Activated CD4-positive, alpha-beta T cell treated with anti-CD3 and anti-CD28 coated beads, Interleukin-2, amount 10 ng/mL, durations not matched to agents 7 days and 5 days (primary cell): ENCODE measurements at places on chromosomes 4 and X. TPM values are rescaled to one million over a fixed set of nuclear protein-coding genes. Genes with fewer than 3 reads are reported as not detected.
A peak's percentile ranks its signal among the peaks of the same experiment; 100 is the strongest.

Gene MAGEC3
- not detected for total RNA-seq

Gene MAP3K15
- total RNA-seq = 0.23 TPM

Gene RHOXF2B
- not detected for total RNA-seq

Gene MAGEH1
- total RNA-seq = 18.7 TPM

GRCh38 chr4:60042941-60043340 is 1157.2 kb upstream of the ADGRL3 start:
- H3K36me3 ChIP-seq = no peaks in the 10 kb centered on the region
- no peaks in the 10 kb centered on the region for H3K27me3 ChIP-seq
- H3K4me3 ChIP-seq = no peak overlapping the region

DNA sequence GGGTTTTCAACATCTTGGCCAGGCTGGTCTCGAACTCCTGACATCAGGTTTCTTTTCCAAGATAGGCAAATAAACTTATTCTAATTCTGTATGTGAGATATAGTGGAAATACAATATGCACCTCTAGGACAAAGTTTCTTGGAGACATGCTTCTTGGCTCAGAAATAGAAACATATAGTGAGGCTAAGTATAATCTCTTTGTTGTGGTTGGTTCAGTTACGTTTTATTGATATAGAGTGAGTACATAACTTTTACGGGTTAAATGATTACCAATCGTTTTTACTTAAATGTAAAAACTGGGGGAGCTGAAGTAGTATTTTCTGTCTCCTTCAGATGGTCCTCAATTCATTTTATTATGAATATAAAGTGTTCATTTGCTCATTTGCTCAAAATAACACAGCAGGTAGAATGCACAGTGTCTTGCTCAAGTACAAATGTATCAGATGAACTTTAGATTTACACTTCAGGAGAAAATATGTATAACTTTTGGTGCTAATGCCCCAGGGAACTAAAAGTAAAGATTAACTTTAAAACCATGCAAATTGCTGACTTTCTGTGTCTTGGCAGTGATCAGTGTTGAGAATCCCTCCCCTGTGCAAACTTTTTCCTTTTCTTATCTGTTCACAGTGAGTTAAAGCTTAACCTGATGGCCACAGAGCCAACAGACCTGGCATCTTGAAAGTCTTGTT is 77.6 kb downstream of the AFF1 start:
- peak overlapping the region; percentile 60 for H3K27ac ChIP-seq
- no peak for DNase-seq

DNA sequence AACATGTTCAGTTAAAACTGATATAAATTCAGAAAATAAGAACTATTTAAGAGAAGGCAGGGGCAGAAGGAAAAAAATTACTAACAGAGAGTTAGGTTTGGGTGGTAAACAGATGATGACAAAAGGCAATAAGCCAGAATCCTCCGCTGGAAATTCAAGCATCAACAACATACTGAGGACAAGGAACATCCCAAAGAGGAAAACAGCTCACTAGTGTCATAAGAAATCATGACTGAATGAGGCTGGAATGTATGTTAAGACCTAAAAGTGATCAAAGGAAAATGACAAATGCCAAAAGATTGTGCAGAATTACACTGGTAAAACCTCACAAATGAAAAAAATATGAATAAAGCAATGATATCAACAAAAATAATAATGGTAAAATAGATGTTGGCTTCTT is 88.4 kb downstream of the WDFY3 start:
- H3K4me3 ChIP-seq = no peak overlapping the region
- H3K27ac ChIP-seq = no peak overlapping the region
- DNase-seq = no peak
- no peaks in the 10 kb centered on the region for H3K36me3 ChIP-seq
- no peaks in the 10 kb centered on the region for H3K4me1 ChIP-seq
- no peaks in the 10 kb centered on the region for H3K27me3 ChIP-seq

GRCh38 chr4:11475871-11476270 is 47.2 kb upstream of the HS3ST1 start:
- H3K4me3 ChIP-seq = no peak overlapping the region
- H3K36me3 ChIP-seq = peaks cover 10% of the 10 kb centered on the region
- peaks cover 19% of the 10 kb centered on the region for H3K4me1 ChIP-seq
- H3K27ac ChIP-seq = no peak overlapping the region
- DNase-seq = no peak

DNA sequence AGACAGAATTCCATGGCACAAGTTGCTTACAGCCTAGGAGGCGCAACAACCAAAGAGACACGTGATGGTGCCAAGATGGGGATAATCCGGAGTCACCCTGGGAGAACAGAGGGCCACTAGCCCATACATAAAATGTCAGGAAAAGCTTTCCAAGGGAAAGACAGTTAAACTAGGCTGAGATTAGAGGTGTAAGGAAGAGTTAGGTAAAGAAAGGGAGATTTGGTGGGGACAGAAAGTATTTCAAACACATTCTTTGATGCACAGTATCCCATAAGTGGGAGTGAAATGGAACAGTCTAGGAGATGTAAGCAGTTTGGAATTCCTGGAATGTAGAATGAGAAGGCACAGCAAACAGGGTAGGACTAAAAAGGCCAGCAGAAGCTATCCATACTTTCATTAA is 860.9 kb upstream of the LCORL start:
- H3K36me3 ChIP-seq = no peaks in the 10 kb centered on the region
- H3K27ac ChIP-seq = no peak overlapping the region
- no peaks in the 10 kb centered on the region for H3K4me1 ChIP-seq
- H3K27me3 ChIP-seq = no peaks in the 10 kb centered on the region
- DNase-seq = no peak
- H3K4me3 ChIP-seq = no peak overlapping the region

- no peaks in the 10 kb centered on the region for H3K36me3 ChIP-seq
- H3K27ac ChIP-seq = no peak overlapping the region
- no peak overlapping the region for H3K4me3 ChIP-seq
- H3K4me1 ChIP-seq = no peaks in the 10 kb centered on the region
- H3K27me3 ChIP-seq = no peaks in the 10 kb centered on the region
- no peak for DNase-seq
Observed at GRCh38 chrX:149152941-149153340, 352.2 kb downstream of the IDS start.

DNA sequence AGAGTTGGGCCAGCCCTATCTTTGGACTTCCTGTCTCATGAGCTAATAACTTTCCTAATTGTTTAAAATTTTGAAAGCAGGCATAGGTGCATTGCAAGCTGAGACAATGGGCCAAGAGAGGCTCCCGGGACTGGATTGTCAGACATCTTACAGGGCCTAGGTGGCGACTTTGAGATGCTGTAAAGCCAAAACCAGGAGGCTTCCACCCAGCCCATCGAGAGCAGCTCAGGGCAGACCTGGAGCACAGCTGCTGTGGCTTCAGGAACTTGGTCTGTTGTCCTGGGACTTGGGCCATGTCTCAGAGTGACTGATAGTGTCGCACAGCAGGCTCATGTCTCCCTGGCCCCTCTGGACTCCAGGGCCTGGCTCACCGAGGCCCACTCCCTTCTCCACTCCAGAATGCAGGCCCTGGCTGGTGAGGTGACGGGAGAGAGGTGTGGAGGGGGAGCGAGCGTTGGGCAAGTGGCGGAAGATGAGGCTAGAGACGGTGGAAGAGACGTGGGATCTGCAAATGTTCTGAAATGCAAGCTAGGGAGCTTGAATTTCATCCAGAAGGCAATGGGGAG is 24.1 kb upstream of the MTM1 start:
- H3K27ac ChIP-seq = no peak overlapping the region
- no peaks in the 10 kb centered on the region for H3K36me3 ChIP-seq
- H3K27me3 ChIP-seq = no peaks in the 10 kb centered on the region
- peak; percentile 21 for DNase-seq
- no peak overlapping the region for H3K4me3 ChIP-seq

DNA sequence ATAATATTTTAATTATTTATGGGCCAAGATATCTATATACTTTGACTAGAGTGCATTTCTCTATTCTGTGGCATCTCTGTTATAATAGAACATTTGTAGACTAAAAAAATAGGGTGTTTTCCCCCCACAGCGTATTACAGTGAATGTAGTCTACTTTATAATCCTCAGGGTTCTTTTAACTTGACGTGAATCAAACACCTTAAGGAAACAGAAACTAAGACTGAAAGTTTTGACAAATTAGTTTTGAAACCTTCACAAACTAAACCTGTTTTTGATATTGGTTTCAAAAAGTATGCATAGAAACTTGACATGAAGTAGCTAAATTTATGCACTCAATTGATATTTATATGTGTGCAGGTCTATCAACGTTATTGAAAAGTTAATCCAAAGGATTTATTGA is 1963.1 kb upstream of the TENM3 start:
- no peak overlapping the region for H3K27ac ChIP-seq
- no peaks in the 10 kb centered on the region for H3K27me3 ChIP-seq
- no peaks in the 10 kb centered on the region for H3K4me1 ChIP-seq

GRCh38 chr4:128653527-128654444 is 155.7 kb upstream of the JADE1 start:
- H3K4me3 ChIP-seq = no peak overlapping the region
- no peak for DNase-seq
- H3K36me3 ChIP-seq = no peaks in the 10 kb centered on the region
- H3K27ac ChIP-seq = no peak overlapping the region
- no peaks in the 10 kb centered on the region for H3K4me1 ChIP-seq
- peaks cover 3% of the 10 kb centered on the region for H3K27me3 ChIP-seq

DNA sequence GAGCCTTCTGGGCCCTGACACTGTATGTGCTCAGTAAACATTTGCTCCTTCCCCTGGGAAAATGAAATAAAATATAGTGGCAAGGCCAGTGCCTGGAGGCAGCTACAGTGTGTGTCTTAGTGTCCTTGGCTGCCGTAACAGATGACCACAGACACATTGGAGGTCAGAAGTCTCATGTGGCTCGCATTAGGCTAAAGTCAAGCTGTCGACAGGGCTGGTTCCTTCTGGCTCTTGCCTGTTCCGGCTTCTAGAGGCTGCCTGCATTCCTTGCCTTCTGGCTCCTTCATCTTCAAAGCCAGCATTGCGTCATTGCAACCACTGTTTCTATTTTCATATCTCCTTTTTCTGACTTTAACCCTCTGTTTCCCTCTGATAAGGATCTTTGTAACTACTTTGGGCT is 83.6 kb upstream of the STX18 start:
- no peak overlapping the region for H3K27ac ChIP-seq
- no peaks in the 10 kb centered on the region for H3K27me3 ChIP-seq
- no peak for DNase-seq
- peaks cover 1% of the 10 kb centered on the region for H3K4me1 ChIP-seq

DNA sequence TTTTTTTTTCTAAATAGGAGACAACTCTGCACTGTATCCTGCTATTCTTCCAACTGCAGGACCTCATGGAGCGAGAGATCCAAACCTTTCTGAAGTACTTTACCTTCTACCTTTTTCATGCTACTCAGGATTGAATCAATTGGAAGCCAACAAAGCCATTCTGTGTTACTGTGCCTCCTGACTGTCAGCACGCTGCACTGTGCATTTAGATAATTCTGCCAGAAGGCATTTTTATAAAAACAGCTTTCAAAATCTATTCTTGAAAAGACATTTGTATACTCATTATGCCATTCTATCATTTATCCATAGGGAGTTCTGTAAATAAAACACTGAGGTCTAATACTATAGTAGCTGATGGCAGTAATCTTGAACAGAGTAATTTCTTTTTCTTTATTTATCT is 142.8 kb downstream of the SLIT2 start:
- H3K4me1 ChIP-seq = no peaks in the 10 kb centered on the region
- no peak for DNase-seq
- no peaks in the 10 kb centered on the region for H3K27me3 ChIP-seq
- no peak overlapping the region for H3K27ac ChIP-seq

DNA sequence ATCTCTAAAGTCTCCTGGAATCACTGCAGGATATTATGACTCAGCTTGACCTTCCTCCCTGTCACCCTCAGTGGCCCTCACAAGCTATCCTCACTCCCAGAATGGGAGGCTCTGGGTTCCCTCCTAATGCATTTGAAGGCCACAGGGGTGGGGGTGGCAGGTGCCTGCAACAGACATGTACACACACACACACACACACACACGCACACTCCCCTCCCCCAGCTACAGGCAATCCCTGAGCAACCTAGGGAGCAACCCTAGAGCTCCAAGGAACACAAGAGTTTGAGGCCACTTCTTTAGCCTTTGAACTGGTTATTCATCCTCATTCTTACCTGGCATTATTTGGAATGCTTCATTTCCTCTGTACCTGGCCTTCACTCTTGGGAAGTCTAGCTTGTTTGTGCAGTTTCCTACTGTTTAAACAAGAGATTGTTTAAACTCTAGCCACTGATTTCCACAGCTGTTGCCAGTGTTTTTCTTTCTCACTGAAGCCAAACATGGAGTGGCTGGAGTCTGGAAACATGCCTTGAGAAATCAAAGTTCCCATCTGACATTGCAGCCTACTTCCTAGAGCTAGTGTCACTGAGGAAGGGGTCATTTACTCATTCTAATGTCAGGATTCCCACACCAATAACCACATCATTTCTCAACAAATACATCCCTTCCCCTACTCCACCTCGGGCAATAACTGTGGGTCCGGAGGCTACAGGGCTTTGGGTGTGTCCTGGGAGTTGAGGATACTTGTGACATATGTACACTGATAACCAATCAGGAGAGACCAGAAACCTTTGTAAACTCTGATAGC is 37.7 kb downstream of the MAOA start:
- no peak overlapping the region for H3K4me3 ChIP-seq
- no peaks in the 10 kb centered on the region for H3K4me1 ChIP-seq
- DNase-seq = no peak
- H3K27ac ChIP-seq = peak overlapping the region; percentile 2
- no peaks in the 10 kb centered on the region for H3K27me3 ChIP-seq

GRCh38 chr4:83974111-83974780 is 438.3 kb downstream of the GPAT3 start:
- H3K4me1 ChIP-seq = no peaks in the 10 kb centered on the region
- no peaks in the 10 kb centered on the region for H3K27me3 ChIP-seq
- no peaks in the 10 kb centered on the region for H3K36me3 ChIP-seq
- H3K4me3 ChIP-seq = no peak overlapping the region
- no peak overlapping the region for H3K27ac ChIP-seq

DNA sequence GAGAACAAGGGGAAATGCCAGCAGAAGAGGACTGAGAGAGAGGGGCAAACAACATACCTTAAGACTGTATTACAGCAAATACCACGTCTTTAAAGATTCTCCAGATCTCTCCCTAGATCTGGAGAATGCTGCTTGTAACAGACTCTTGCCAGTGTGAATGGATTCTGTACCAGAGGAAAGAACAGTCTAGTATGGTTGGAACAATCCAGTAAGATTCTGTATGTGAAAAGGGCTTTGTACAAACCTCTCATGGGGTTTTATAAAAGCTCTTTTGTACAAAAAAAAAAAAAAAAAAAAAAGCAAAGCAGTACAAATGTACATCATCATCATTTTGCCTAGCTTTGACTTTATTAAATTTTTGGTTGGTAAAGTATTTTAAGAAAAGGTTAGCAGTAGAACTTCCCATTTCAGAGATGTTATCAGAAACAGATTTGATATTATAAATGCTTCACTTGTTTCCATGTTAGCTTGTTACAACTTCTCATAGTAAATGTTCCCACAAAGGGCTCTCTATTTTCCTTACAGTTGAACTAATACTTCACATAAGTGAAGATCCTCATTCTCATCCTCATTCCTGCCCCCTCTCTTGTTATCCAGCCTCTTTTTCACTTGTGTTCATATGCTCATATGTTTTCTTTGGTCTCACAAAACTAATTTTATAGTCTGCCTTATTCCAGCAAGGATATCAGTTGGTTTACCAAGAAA is 144.2 kb downstream of the EDA start:
- H3K27ac ChIP-seq = no peak overlapping the region
- H3K36me3 ChIP-seq = no peaks in the 10 kb centered on the region
- H3K4me3 ChIP-seq = no peak overlapping the region
- no peaks in the 10 kb centered on the region for H3K4me1 ChIP-seq
